SK-N-MC (cell line): ENCODE measurements at places on chromosomes 7 and 10.

DNA sequence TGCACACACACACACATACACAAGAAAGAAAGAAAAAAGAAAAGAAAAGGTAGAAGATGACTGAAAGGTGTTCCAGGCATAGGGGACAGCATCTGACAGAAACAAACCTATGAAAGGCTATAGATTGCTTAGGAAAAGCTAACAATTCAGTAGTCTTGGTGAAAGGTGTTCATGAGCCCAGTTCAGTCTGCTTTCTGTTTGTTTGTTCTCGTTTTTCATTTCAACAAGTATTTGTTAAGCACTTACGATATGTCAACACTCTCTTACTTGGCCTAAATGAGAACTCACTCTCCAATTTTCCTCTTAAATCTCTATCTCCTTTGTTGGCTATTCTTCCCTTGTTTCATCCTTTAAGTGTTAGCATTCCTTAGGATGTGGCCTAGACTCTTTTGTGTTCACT lies 133.2 kb downstream of the GRM8 start:
- DNase-seq: no peak

DNA sequence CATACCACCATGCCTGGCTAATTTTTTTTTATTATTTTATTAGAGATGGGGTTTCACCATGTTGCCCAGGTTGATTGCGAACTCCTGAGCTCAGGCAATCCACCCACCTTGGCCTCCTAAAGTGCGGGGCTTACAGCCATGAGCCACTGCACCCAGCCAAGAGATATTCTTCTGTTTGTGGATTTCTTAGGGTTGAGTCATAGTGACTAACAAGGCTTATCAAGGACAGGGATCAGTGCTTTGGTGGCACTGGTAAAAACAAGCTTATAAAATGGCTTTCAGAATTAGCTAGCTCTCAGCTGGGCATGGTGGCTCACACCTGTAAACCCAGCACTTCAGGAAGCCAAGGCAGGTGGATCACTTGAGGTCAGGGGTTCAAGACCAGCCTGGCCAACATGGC lies 122.4 kb downstream of the ZNF248 start:
- no peak for DNase-seq

DNA sequence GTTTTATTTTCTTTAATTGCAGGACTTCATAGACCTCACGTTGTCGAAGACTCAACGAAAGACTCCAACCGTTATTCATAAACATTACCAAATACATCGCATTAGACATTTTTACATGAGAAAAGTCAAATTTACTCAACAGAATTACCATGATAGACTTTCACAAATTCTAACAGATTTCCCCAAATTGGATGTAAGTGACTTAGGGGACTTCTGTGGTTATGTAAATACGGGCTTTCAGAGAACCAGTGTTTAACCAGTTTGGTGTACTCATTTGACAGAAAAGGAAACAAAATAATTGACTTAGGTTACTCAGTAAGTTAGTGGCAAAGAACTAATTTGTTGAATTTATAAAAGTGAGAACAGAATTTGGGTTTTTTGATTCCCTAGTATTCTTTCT lies 4.2 kb downstream of the GTPBP4 start:
- no peak for DNase-seq

- no peak for DNase-seq
Measured at GRCh38 chr7:78912781-78913180, 540.7 kb downstream of the MAGI2 start.

- DNase-seq: no peak
Measured at GRCh38 chr10:118790058-118790457, 35.3 kb upstream of the CACUL1 start.

GRCh38 chr10:112562809-112563663 lies 116.0 kb downstream of the VTI1A start:
- DNase-seq: no peak

DNA sequence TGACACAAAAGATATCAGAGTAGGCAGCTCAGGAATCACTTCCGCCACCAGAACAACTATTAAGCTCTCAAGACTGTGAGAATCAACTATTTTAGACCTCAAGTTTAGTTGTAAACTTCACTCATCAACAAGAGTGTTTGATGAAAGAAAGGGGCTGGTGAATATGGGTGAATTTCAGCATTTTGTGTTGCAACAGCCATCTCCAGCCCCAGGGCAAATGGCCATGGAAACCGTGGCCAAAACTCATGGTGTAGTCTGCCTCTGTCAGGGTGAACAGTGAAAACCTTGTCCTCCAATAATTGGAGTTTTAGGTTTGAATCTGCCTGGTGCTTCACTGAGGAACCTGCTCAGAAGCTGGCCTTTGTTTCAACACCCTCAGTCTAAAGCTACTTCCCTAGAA lies 60.0 kb downstream of the POLR1F start:
- DNase-seq: no peak

- DNase-seq: no peak
Measured at GRCh38 chr10:132829403-132829802, 43.5 kb upstream of the NKX6-2 start.

GRCh38 chr10:132882069-132882951 lies 60.1 kb downstream of the CFAP46 start:
- DNase-seq: no peak

DNA sequence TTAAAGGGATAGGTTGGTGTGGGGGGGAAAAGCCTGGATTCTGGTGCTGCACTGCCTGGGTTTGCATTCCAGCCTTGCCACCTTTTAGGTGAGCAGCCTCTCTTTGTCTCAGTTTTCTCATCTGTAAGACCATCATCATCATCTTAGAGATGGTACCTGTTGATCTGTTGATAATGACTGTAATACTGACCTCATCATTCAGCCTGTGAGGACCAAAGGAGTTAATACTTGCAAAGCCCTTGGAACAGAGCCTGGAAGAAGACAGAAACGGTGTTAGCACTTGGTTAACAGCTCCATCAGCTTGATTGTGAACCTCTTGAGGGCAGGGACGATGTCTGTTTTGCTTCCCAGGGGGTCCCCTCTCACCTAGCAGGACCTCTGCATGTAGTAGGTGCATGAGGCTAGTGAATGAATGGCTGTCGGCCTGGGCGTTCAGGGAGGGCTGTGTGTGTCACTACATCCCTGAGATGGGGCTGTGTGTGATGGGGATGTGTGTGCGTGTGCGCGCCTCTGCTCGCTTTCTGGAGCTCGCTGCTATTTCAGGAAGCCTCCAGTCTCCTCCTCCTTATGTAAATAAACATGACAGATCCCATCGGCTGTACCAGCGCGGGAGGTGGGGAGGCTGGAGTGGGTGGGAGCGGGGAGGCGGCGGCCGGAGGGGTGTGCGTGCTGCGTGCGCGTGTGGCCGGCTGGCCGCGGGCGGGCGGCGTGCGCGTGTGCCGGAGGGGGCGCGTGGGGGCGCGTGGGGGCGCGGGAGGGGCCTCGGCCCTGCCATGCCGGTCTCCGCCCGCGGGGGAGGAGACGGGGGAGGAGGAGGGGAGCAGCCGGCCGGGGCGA lies 61.2 kb downstream of the NEURL1 start:
- DNase-seq: no peak

GRCh38 chr7:36130236-36130945 lies 22.7 kb upstream of the EEPD1 start:
- DNase-seq: no peak

DNA sequence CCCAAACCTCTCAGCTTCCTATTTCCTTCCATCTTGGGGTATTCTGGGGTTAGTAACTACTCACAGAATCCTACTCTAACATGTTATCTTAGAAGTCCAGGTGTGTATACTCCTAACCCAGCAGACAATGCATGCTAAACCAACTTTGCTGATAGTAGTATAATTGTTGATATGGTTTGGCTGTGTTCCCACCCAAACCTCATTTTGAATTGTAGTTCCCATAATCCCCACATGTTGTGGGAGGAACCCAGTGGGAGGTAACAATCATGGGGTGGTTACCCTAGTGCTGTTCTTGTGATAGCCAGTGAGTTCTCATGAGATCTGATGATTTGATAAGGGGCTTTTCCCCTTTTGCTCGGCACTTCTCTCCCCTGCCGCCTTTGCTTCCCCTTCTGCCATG lies 135.1 kb downstream of the CHRM2 start:
- DNase-seq: no peak

- no peak for DNase-seq
Measured at GRCh38 chr10:45422866-45423659, 49.0 kb downstream of the ALOX5 start.

- DNase-seq: no peak
Measured at GRCh38 chr10:77949167-77949566, 22.6 kb upstream of the DLG5 start.

DNA sequence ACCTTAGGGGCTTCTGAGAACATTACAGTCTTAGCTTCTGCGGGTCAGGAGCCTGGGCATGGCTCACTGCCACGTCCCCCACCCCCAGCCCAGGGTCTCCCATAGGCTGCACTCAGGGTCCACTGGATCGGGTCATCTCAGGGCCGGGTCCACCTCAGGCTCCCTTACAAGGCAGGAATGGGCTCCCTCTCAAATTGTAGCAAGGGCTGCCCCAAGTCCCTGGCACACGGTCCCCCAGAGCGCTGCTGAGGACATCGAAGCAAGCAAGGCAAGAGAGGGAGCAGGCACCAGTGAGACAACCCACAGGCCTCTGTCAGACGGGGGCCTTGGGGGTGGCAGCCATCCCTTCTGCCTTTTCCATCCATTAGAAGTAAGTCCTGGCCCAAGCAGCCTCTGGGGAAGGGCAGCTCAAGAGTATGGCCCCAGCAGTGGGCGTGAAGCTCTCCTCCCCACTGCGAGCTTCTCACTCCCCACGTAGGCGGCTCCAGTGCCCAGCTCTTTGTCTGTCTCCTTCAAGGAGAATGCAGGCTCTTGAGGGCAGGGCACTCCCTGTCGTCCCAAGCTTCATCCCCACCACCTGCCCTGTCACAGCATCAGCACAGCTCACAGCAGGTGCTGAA lies 18.0 kb upstream of the RET start:
- DNase-seq: no peak

DNA sequence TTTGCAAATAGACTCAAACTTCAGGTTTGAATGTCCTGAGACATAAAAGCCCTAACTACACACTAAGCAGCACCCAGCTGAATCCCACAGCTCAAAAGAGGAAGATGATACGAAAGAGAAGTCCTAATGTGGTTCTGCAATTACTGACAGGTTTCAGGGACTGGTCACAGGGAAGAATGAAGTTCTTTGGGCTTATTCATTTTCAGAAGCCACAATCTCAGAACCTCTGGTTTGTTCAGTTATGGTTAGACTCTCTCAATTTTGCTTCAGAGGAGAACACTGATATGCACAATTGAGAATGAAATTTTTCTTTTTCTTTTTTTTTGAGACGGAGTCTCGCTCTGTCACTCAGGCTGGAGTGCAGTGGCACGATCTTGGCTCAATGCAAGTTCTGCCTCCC lies 94.6 kb upstream of the FAM180A start:
- DNase-seq: no peak

DNA sequence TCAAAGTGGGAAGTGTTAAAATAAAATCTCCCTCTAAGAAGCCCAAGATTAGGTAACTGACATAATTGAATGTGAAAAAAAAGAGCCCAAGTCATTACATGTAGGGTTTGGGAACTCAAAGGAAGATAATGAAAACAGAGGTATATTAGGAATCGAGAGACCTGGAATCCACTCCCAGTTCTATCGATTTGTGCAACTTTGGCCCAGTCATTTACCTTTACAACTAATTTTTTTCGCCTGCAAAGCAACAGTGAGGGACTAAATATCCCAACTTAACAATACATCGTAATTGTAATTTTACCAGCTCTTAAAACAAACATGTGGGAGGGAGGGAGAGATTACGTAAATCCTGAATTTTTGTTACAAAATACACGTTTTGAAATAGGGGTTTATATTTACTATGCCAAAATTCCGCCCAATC lies 1.4 kb downstream of the MINDY3 start:
- DNase-seq: no peak

DNA sequence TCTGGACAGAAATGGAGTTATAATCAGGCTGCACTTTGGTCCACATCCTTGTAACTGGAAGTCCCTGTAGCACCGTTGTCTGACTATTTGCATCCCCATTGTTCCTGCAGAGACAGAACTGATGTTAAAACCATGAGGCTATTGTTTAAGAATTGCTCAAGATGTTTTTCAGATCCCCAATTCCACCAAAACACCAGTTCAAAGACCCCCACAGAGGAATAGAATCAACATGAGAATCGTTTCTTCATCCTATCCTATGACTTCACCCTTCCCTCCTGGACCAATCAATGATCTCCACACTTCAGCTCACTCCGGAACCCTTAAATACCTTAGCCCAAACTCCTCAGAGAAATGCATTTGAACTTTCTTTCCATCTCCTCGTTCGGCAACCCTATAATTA lies 57.1 kb upstream of the GRID1 start:
- DNase-seq: no peak

DNA sequence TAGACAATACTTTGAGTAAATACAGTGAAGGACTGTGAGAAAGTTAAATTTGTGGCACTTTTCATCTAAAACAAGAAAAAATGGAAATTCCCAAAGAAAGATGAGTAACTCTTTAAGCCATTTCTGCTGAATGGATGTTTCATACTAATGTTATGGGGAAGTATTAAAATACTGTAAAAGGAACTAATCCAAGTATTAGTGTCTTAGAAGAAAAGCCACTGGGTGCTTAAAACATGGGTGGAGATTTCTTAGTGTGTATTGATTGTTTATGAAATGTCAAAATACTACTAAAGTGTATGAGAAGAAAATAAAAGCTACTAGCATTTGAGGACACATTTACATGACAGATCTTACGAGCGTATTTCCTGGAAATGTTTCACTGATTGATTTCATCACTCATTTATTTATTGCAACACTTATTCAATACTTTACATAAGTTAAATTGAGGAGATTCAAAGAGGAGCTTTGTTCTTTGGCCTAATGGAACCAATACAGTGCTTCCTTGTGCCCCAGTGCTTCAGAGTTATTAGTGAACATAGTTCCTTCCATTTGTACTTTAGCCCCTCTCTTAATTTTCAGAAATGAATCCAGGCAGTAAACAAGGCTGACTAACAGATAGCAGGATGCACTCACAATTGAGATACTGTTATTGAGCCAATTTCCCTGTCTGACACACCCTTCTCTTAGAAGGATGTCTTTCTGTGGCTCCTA lies 155.5 kb upstream of the AHR start:
- no peak for DNase-seq

GRCh38 chr10:29585488-29585976 lies 49.2 kb downstream of the SVIL start:
- DNase-seq: no peak

DNA sequence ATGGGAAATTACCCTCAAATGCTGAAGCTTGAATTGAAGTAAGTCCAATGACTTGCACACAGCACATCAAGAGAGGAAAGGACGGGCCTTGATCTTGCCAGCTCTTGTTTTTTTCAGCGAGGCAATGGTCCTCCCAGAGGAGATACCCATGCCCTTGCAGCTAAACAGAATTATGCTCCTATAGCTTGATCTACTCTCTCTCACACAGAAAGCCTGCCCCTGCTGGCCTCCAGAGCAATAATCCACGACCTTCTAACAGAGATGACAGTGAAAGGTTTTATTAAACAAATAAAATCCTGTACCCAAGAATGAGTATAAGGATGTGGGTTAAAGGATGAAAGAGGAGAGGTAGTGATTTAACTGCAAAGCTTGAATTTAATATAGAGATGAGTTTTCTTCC lies 268.0 kb downstream of the ADRA2A start:
- no peak for DNase-seq
